CD4-positive, alpha-beta T cell (primary cell): ENCODE measurements at places on chromosomes 3 and 15. TPM values are rescaled to one million over a fixed set of nuclear protein-coding genes. Genes with fewer than 3 reads are reported as not detected.

DNA sequence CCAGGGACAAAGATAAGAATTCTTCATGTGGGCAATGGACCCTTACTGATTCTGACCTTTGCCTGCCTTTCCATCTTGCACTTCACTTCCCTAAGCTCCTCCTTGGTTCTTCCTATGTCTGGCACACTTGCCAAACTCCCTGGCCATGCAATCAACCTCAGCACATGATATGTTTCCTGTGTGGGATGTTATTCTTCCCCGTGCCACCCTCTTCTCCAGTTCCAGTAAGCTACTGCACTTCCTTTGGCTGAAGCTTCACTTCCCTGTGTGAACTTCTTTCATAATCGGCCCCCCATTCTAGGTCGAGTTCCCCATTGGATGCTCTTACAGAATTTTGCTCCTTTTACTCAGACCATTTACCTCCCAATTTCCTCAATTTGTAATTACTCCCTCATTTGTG lies 10.7 kb upstream of the TASOR start:
- DNase-seq: no peak

DNA sequence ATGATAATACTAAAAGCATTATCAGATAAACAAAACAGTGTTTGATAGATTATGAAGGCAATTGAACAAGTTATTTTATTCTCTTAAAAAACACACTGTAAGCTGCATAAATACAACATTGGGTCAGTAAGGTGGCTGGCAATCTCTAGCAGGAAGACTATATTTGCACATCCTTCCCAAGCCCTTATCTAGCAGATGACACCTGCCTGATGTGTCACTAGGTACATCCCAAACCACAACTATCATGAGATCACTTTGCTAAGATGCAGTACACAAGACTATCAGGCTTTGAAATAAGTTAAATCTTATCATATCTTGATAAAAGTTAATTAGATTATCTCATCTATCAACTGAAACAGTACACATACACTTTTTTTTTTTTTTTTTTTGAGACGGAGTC lies 417.4 kb downstream of the MECOM start:
- DNase-seq: no peak

DNA sequence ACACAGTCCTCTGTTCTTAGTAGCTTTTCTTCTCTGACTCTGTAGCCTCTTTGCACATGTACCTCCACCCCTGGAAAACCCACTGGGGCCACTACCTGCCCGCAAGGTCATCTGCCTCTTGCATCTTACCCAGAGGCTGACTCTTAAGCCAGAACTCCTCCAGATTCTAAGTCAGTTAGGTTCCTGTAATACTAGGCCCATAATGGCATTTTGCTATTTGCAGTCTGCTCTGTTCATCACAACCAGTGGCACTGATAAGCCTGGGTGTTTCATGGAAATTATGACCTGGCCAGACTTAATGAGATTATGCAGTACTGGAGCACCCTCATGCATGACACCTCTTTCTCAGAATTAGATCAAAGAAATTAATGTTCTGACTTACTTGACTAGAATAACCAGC lies 31.7 kb upstream of the ATG7 start:
- no peak for DNase-seq

DNA sequence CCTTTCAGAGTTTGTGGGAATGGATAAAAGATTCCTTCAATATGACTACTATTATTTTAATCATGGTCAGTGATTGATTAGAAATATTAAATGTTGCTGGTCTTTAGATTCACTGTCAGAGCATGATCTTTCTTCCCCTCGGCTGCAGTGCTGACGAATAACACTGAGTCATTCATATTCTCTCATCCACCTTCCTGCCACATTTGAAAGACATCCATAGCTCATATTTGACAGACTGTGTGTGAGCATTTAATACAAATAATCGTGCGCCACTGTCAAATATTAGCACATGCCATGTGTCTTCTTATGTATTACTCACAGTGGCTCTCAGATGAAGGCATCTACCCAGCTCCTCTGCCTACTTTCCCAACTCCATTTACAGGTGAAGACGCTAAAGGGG lies 476.5 kb upstream of the TPRG1 start:
- no peak for DNase-seq

DNA sequence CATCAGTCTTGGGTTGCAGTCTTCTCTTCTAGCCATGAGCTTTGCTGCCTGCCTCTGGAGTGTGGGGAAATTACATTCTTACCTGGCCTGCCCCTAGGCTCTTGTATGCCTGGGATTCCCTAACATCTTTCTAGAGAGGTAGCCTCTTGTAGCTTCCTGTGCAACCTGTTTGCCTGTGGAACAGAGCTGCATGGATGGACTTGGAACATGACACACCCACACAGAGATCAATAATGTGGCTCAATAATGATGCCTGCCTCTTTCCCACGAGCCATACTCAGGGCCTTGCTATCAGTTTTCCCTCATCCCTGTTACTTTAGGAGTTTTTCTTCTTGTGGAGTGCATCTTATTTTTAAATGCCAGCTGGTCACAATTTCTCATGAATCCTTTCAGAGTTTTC lies 11.4 kb downstream of the CHCHD6 start:
- DNase-seq: no peak

DNA sequence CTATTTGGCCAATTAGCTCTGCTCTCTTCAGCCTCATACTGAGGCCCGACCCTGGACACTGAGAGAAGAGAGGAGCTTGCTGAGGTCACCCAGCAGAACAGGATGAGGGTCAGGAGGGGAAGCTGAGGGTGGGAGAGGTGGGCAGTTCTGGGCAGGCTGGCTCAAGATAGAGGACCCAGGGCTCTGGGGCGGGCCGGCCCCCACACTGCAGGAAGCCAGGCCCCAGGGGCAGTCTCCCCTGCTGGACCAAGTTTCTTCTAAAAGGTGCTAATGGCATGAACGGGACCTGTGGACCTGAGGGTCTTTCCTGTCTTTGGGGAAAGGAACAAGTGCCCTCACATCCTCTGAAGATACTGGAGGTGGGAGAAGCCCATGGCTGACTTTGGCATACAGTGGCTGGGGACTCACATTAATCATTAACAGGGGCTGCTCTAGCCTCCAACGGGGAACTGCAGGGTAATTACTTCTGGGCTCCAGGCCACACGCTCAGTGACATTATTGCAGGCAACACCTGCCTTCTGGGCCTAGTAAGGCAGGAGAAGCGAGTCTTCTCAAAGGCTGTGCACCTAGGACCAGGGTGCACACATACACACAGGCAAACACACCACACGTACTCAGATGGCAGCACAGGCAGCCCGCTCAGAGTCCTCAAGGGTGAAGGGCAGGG lies 10.6 kb downstream of the HCN4 start:
- no peak for DNase-seq

The KIF7 gene
- total RNA-seq: 0.20 TPM

GRCh38 chr15:27119695-27120266 lies 148.8 kb downstream of the GABRG3 start:
- DNase-seq: no peak

The CTXND1 gene
- not detected for total RNA-seq

- no peak for DNase-seq
Measured at GRCh38 chr3:176554791-176555654, 642.3 kb downstream of the TBL1XR1 start.

- no peak for DNase-seq
Measured at GRCh38 chr15:94523873-94524272, 292.5 kb downstream of the MCTP2 start.

DNA sequence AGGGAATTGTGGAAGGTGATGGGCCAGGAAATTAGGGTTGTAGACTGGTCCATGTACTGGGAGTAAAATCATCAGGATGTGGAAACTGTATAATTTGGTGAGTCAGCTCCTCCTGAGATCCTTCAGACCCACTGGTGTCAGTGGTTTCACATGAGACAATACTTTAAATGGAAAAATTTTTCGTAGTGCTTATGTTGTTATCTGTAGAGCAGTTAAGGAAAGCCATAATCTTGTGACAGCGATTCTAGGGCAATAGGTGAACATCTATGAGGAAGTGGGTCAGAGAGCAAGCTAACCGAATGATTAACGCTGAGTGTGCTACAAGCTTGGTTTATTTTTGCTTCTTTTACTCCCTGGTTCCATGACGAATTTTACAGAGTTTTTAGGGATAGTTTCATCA lies 200.6 kb downstream of the CADM2 start:
- no peak for DNase-seq

DNA sequence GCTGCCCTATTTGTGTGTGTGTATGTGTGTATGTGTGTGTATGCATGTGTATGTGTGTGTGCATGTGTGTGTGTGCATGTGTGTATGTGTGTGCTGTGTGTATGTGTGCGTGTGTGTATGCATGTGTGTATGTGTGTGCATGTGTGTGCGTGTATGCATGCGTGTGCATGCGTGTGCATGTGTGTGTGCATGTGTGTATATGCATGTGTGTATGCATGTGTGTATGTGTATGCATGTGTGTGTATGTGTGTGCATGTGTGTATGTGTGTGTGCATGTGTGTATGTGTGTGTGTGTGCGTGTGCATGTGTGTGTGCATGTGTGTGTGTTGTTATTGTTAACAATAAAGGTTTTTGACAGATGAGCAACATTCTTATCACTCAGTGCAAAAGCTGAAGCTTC lies 110.8 kb upstream of the HES1 start:
- no peak for DNase-seq

DNA sequence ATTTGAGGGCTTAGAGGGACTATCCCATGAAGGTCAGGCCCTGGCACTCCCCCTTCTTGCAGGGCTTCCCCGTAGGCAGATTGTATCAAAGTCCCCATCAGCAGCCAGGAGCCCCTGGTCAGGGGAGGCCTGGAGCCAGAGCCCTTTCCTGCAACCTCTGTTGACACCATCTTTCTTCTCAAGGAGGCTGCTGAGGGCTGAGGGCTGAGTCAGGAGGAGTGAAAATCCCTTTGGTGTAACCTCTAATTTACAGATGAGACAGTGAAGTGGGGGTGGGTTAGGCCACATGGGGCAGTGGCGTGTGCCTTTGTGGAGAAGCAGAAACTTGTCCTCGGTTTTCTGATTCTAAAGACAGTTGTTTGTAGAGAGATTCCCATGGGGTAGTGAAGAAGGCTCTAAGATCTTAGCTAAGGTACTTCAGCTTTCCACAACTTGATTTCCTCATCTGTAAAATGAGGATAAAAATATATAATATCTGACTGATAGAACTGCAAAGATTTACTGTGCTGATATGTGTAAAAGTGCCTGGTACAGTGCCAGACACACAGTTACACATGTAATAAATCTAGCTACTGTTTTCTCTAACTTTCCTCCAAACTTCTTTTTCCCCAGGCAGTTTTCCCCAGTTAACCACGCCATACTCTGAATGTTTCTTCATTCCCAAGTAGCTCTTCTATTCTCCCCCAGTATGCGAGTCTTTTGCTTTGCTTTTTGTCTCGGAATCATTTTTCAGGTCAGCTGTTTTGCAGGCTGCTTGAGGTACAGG lies 249.4 kb upstream of the TPM1 start:
- no peak for DNase-seq

GRCh38 chr15:31516440-31516839 lies 189.8 kb downstream of the KLF13 start:
- no peak for DNase-seq

DNA sequence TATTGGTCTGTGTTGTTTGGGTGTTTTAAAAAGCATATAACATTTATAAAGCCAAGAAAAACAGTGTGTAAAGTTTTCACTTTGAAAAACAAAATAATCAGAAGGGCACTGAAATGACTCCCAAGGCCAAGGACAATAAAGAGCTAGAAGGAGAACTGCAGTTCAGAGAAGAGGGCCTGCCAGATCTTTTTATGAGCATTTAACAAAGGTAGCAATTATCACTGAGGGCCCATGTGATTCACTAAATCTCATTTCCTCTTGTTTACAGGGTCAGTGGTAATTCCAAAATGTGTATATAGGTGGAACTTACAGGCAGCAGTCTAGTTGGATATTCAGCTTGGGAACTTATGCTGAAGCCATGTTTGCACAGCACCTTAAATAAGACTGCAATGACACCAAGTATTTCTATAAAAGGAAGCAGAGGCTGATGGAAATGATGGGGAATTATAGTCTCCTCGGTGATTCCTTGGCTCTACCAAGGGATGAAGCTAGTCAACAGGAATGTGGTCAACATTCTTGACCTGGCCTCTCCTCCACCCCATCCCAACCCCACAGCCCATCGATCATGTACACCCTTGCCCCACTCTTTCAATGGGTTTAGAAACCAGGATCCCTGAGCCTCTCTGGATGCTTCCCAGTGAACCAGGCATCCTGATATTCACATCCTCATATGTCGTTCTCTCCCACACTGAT lies 54.4 kb upstream of the THUMPD3 start:
- no peak for DNase-seq

- DNase-seq: peak; percentile 44
Measured at GRCh38 chr3:59443618-59444293, 393.9 kb upstream of the CFAP20DC start.

GRCh38 chr3:78483090-78483489 lies 1284.7 kb downstream of the ROBO1 start:
- DNase-seq: no peak

- DNase-seq: no peak
Measured at GRCh38 chr15:69167218-69167846, 6.9 kb downstream of the GLCE start.

GRCh38 chr3:188299068-188299467 lies 145.1 kb downstream of the LPP start:
- no peak for DNase-seq

GRCh38 chr3:125025642-125026041 lies 30.2 kb downstream of the HEG1 start:
- DNase-seq: no peak

DNA sequence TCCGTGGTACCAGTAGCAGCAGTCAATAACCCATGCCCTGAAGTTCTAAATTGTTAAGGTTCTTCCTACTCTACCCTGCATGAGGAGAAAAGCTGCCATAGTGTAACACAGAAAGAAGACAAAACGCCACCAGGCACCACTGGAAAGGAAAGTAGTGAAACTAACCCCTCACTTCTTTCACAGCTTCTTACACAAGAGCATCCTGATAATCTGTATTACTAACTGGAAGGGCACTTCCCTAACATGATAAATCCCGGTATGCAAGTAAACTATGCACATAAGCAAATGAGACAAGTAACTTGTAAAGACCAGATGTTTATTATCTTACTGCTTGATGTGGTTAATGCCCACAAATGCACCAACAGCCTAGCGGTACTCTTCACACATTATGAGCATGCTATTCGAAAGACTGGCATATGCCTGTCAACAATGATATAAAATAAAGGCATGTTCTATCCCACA lies 141.3 kb downstream of the ADAM10 start:
- peak; percentile 34 for DNase-seq

DNA sequence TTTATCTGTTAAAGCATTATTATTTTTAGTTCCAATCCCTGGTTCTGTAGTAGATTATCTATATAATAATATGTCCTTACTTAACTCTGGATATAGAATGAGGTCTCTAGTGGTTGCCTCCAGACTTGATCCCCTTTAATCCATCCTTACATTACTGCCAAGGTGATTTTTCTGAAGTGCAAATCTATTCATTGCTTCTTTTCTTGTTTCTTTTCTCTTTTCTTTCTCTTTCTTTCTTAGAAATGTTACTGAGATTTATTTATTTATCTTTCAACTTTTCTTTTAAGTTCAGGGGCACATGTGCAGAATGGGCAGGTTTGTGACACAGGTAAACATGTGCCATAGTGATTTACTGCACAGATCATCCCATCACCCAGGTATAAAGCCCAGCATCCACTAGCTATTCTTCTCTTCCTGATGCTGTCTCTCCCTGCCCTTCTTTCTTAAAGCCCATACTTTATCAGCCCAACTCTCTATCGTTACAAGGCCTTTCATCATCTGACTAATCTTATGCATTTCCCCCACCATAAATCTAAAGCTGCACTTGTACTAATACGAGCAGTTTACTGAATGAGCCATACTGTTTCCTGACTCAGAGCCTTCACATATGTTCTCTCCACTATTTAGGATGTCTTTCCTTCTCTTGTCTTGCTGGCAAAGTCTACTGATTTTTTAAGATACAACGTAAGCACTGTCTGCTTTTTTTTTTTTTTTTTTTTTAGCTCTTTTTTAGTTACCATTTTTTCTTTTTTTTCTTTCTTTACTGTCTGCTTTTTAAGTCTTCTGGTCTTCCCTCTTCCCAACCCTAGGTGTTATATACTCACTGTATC lies 4.6 kb downstream of the GLCE start:
- DNase-seq: no peak
